Neural crest cell (in vitro differentiated cells): ENCODE measurements at places on chromosomes 4 and X. TPM values are rescaled to one million over a fixed set of nuclear protein-coding genes. Genes with fewer than 3 reads are reported as not detected.

The CFI gene
- total RNA-seq, result not detected in 2 replicates

The AMBN gene
- not detected in 2 replicates for total RNA-seq

- no peak for DNase-seq
Measured at GRCh38 chrX:40171513-40172400, 74.0 kb upstream of the BCOR start.

GRCh38 chrX:99117011-99117410 lies 1293.1 kb downstream of the PCDH19 start:
- no peak for DNase-seq

DNA sequence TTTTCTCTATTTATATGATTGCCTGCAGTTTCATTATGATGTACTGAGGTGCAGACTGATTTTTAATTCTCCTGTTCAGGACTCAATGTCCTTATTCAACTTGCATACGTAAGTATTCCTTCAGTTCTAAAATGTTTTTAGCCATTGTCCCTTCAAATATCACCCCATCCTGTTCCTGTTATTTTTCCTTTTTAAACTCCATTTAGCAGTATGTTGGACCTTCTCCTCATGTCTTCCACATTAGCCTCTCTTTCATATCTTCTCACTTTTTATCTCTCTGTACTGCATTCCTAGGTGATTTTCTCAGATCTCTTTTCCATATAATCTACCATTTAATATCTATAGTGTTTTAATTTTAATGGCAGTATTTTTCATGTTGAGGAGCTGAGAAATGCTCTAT lies 317.7 kb downstream of the NR3C2 start:
- no peak for DNase-seq

GRCh38 chr4:74173321-74173720 lies 15.4 kb downstream of the MTHFD2L start:
- DNase-seq, result no peak

GRCh38 chrX:28590396-28590795 lies 3.1 kb downstream of the IL1RAPL1 start:
- no peak for DNase-seq

DNA sequence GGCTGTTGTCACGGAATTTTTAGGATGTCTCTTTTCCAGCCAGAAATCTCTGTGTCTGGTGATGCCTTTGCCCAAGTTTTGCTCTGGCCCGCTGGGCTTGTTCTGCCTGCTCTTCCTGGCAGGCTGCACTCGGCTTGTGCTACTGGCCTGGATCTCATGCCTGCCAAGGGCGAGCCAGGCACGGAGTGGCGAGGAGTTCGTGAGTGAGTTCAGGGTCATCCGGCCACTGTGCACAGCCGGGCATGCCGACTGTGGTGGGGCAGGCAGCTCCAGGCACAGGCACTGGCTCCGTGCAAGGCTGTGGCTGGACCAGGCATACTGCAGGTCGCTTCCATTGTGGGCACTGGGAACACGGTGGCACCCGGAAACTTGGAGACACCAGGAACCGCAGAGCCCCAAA lies 129.1 kb downstream of the ARHGAP10 start:
- DNase-seq, result no peak

DNA sequence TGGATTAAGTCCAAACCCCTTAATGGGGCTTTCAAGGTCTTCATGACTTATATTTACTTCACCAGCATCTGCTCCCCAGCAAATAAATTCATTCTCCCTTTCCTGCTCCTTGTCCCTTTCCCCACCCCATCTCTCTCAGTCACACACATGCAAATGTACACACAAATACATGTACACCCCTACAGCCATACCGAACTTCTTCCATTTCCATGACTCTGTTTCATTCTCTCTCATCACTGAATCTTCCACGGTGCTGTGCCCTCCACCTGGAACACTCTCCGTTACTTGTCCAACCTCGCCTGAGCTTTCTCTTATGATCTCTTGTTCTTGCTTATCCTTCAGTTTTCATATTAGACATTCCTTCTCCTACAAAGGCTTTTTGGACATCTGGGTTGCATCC lies 22.0 kb upstream of the RPA4 start:
- no peak for DNase-seq
